NCI-H1417 treated with DMSO at 0.1 percent for 48 hours (cell line): ENCODE measurements at places on chromosomes 4 and X.

- DNase-seq, result no peak
Measured at GRCh38 chrX:132413459-132413858, 75.4 kb downstream of the MBNL3 start.

DNA sequence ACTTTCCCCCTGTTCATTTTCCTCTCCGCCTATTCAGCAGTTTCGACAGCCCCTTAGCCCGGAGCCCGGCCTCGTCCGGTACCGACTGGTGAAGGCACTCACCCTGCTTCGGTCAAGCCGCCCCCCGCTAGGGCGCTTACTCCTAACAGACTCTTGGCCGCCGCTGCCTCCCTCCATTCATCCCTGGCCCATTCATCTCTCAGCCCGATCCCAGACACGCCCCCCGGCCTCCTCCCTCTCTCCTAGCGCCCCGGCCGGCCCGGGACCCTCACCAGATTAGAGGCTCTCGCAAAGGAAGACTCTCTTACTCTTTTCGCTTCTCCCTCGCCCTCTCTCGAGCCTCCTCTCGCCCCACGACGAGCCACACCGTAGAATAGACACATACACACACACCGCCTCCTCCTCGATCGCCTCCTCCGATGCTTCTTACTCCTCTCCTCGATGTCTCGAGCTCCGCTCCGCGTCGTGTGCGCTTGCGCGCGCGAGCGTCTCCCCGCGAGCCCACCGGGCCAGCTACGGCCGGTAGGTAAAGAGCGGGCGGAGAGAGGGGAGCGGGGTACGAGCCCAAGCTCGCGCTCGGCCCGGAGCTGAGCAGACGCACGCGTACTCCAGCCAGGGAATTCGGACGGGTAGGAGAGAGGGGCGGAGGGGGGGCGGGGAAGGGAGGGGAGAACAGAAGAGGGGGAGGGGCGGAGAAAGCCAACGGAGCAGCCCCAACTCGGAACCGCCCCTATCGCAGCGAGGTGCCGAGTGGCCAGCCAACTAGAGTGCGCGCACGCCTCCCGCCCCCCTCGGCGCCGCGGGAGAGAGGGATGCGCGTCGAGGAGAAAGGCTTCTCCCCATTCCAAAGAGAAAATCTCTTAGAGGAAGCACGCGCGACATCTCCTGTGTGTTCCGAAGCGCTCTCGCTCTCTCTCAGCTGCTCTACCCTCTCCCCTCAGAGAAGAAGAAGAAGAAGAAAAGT, at the start of gene WNK3:
Gene WNK3 (minus strand): TSS at position 633 of the 964 bp plus-strand sequence.
- DNase-seq, result peak; percentile 32

DNA sequence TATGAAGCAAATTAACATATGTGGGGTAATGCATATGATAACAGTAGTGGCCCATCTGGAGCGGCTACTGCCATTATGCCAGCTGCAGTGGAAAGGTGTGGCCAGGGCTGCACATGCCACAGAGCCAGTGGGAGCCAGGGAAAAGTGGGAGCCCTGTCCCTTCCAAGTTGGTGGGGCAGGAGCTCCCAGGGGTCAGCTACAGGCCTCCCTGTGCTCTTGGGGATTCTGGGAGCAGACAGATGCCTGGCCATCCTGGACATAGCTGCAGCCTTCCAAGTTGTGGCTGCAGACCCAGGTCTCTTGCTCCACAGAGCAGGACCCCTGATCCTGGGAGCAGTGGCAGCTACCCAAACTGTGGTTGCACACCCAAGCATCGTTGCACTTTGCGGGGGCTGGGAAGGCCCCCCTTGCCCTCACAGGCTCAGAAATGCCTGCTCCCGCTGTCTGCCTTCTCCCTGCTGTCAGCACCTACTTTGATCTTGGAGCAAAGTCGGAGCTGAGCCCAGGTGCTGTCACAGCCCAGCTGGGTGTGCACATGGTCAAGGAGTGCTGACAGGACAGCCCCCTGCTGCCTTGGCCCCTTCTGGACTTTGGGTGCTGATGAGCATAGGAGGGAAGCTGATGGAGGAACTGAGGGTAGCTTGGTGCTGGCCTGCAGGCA, 67.8 kb downstream of the NAA11 start:
- no peak for DNase-seq

- DNase-seq, result no peak
Measured at GRCh38 chrX:154529206-154529612, 13.2 kb upstream of the FAM3A start.

DNA sequence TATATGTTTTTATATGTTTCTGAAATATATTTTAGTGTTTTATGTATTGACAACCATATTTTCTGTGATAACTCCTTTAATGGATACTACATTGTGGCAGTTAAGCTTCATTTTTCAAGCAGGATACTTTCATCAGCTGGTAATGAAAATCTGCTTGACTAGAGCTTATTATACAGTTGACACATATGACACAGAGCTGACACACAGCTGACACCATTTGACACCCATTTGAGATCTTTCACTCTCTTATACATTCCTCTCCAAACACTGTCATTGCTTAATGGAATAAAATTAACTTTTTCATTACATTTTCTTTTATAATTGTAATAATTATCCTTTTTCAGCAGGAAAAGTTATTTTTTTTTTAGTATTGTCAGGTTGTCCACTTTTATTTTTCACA, 561.1 kb upstream of the NDST4 start:
- DNase-seq, result no peak

DNA sequence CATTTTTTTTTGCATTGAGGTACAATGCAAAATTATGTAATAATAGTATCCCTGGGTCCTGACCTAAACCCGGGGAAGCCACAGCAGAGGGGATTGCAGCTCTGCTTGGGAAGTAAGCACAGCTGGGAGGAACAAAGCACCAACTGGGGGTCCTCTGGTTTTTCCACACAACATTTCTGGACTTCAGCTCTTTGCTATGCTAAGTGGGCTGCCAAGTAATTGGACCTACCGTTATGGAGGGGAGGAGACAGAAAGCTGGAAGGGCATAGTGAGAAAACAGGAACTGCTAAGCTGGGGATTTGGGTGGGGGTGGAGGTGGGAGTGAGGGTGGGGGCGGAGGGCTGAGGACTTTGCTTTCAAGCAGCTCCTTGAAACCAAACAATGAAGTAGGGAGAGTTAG, 183.3 kb downstream of the ZIC3 start:
- no peak for DNase-seq

GRCh38 chr4:165207016-165207430, 338 bp upstream of the KLHL2 start:
- no peak for DNase-seq

GRCh38 chrX:150833454-150834056, 64.9 kb downstream of the CD99L2 start:
- no peak for DNase-seq

GRCh38 chr4:186074189-186074588, 5.2 kb downstream of the TLR3 start:
- no peak for DNase-seq

DNA sequence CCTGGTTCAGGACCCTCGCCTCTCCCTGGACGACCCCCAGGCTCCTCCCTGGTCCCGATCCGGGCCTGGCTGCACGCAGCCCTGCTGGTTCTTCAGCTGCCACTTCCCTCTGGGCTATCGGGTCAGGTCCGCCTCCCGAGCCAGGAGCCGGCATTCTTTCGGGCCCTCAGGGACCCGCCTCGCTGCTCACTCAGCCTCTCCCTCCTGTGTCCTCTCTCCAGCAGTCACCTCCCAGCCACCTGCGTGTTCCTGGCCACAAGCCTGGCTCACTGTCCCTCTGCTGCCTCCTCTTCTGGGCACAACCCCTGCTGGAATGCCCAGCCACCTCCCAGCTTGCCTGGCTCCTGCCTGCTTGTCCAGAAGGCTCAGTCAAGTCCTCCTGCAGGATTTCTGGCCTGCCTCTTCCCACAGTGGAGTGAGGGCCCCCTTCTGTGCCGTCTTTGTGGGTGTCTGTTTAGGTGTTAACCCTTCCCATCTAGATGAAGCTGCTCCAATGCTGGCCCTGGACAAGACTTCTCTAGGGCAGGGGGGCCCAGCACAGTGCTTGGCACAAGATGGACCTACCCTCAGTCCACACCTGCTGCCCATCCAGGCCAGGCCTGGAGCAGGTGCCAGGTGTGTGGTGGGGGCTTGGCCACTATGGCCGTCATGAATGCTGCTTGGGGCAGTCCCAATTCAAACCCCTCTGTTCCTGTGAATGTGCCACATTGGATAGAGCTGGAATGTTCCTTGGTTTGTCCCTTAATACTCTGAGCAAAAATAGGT, 2.2 kb downstream of the WFS1 start:
- DNase-seq, result no peak

DNA sequence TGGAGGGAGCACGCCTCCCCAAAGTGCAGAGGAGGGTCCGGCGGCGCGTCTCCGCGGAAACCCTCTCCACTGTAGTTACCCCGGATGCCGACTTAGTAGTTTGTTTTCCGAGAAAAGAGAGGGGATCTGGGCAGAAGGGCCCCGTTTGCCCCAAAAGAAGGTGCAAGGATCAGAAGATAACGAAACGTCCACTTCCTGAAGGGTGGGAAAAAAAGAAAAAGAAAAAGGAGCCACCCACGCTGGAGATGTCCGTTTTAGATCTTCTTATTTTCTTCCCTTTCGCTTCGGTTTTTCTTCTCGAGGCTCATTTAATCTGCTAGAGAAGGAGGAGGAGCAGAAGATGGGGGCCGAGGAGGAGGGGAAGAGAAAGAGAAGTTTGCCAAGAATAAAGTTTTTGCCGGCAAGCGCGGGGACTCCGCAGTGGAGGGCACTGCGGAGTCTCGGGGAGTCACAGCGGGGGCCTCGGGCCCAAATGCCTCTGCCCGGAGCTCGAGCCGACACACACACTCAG, 517 bp downstream of the LEF1 start:
- DNase-seq, result no peak

DNA sequence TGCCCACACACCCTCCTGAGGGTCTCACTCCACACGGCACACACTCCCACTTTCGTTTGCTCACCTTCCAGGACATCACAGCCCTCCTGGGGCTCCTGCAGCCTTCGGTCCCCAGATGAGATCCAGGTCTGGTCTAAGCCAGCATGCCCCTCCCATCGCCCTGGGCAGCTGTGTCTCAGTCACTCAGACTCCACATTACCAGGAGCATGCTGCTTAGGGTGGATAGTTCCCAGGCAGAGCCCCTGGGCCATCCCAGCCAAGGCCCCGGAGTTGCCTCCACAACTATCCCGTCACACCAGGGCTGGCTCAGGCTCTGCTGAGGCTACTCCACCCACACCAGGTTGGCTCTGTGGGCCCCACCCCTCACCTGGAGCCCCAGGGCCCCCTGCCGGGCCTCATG, 50.4 kb upstream of the PSAPL1 start:
- DNase-seq, result no peak

- no peak for DNase-seq
Measured at GRCh38 chrX:19883878-19884277, 3.5 kb downstream of the SH3KBP1 start.

DNA sequence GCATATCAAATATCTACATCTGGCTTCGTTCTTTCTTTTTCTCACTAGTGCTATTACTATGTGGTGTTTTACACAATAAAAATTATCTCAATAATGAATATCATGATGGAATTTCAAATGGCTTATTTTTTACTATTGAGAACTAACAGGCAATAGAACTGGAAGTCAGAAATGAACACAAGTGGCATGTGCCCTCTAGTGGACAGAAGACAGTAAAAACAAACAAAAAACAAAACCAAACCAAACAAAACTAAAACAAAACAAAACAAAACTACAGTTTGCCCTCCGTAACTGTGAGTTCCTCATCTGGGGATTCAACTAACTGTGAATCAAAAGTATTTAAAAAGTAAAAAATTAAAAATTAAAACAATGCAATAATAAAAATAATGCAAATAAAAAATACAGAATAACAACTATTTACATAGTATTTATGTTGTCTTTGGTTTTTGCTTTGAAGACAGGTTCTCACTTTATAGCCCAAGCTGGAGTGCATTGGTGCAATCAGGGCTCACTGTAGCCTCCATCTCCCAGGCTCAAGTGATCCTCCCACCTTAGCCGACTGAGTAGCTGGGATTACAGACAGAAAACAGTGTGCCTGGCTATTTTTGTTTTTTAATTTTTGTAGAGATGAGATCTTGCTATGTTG, 195.6 kb upstream of the TACR3 start:
- no peak for DNase-seq

DNA sequence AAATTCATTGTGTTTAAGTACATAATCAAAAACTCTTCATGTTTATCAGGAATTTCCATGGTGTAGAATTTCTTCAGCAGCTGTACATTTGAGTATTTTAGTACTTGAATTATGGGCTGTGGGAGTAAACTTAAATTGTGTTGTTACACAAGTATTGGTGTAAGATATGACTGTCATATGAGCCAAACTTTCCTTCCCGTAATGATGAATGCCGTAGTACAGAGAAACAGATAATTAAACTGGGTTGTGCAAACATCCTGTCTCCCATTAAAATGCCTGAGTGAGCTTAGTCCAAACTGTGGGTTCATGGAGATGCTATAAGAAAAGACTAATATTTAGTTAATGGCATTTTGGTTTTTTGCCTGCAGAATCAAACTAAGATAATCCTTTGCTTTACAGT, 159.2 kb downstream of the SLC4A4 start:
- DNase-seq, result no peak

GRCh38 chr4:71444395-71444794, 105.6 kb downstream of the SLC4A4 start:
- no peak for DNase-seq

- no peak for DNase-seq
Measured at GRCh38 chr4:15653864-15654592, 1.1 kb downstream of the FBXL5 start.
